ENCODE measurements at places on chromosomes 12 and 14.

GRCh38 chr12:99498756-99499155 is 148.8 kb upstream of the GARIN6 start:
- no peak for DNase-seq

GRCh38 chr12:111664961-111665865 is 20.5 kb downstream of the BRAP start:
- DNase-seq: no peak

- DNase-seq: no peak
Measured at GRCh38 chr12:68350753-68351152, 18.6 kb upstream of the MDM1 start.

GRCh38 chr12:126811391-126811790 is 1455.6 kb upstream of the TMEM132C start:
- DNase-seq: no peak

GRCh38 chr12:111789779-111790178 is 23.0 kb downstream of the ALDH2 start:
- no peak for DNase-seq

DNA sequence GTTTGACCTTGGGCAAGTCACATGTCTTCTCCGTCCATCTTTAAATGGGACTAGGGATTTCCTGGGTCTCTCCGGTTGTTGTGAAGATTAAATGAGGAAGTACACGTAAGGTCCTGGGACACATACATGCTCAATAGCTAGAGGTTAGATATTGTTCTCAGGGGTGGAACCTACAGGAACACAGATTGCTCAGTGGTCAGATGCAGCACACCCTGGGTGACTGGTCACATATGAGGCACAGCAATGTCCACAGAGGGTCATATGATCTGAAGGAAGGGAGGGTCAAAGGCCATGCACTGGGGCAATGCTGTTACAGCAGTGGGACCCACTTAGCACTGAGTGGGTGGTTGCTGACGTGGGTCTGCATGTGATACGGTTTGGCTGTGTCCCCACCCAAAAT is 11.4 kb upstream of the SLC8B1 start:
- no peak for DNase-seq

GRCh38 chr14:77133720-77134338 is 7.8 kb downstream of the ZDHHC22 start:
- peak; percentile 43 for DNase-seq

DNA sequence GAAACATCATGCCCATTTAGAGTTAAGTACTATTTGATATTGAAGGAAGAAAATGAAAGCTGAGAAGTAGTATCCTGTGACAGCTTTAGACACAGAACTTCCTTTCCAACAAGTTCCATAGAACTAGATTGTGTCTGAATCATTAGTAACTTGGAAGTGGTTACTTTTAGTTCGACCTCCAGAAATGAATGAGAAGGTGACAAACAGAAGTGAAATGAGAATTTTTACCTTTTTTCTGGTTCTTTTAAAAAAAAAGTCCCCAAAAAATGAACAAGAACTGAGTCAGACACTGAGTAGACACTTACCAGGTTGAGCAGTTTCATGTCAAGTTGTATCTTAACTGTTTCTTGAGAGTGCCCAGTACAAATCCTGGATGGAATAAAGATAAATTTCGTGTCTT is 3.0 kb downstream of the ATP6V0A2 start:
- no peak for DNase-seq

DNA sequence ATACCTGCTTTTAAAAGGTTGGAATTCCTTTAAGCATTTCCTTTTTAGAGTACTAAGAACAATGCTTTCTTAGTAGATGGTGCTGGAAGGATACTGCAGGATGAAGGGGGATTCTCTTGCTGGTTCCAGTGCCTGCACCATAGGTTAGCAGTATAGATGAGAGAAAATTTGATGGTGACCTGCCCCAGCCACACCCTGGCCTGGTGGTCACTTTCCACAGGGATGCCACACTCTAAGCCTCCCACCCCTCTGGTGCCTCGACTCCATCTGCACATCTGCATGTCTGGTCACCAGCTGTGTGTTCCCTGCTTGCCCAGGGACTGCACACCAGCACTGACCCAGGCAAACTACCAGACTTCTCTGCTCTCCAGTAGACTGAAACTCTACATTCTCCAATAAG is 19.1 kb downstream of the SLC2A3 start:
- DNase-seq: no peak

DNA sequence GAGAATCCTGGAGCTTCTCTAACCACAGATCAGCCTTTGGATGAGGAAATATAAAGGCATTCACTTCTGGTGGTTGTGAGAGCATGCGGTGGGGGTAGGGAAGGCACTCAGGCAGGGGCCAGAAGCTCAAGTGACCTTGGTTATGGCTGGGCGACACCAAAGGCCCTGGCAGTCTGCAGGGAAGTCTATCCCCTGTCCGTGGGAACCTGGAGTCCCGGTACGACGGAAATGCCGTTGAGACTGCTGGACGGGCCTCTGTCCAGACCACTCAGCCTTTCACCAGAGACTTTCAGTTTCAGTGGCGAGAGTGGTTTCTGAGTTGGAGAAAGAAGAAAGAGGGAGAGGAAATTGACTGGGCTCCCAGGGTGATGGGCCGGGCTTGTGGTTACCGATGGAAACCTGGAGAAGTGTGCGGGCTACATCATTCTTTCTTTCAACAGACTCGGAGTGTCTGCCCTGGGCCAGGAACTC is 20.9 kb downstream of the ISCA2 start:
- no peak for DNase-seq

DNA sequence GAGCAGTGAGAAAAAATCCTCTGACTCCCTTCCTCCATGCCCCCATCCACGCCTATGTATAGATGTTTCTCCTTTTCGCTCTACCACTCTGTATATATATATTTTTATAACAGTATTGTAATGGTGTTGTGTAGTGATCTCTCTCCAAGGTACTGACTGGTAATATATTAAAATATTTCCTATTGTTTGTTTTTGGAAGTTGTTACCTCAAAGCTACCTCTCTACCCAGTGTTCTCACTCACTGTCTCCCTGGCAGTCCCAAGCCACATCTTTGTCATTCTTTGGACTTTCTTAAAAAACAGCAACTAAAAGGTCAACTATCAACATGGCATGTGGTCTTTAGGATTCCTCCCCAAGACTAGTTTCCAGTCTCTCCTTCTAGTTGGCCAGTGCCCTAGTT is 15.7 kb upstream of the RMST start:
- no peak for DNase-seq

DNA sequence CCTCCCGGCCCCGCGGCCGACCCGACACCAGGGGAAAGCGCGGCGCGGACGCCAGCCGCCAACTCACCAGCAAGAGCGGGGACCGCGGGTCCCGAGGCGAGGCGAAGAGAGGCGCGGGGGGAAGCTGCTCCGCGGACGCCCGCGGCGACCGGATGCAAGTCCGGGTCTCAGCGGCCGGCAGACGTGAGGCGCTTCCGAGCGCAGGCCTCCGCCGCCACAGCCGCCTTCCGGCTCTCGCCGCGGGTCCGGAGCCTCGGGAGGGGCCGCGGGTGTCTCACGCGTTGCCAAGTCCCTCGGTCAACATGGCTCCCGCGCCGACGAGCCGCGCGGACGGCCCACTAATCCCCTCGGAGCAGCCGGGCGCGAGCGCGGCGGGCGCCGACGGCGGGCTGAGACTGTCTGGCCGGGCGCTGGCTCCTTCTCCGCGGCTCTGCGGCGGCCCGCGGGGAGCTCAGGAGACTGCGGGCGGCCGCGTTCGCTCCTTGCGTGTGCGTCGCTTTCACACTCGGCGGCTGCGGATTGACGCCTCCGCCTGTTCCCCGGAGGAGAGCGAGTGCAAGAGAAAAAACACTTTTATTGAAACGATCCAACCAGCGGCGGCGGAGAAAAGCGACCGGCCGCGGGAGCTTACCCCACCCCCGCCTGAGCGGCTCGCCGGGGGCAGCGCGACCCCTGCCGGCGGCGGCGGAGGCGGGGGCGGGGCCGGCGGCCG is at the start of gene CDK17:
Gene CDK17 (minus strand): TSS at position 521 of the 712 bp plus-strand sequence. CDS start 65,603 bp downstream, outside the sequence.
- peak; percentile 82 for DNase-seq

- DNase-seq: no peak
Measured at GRCh38 chr14:72472845-72473244, 421.1 kb downstream of the DPF3 start.

DNA sequence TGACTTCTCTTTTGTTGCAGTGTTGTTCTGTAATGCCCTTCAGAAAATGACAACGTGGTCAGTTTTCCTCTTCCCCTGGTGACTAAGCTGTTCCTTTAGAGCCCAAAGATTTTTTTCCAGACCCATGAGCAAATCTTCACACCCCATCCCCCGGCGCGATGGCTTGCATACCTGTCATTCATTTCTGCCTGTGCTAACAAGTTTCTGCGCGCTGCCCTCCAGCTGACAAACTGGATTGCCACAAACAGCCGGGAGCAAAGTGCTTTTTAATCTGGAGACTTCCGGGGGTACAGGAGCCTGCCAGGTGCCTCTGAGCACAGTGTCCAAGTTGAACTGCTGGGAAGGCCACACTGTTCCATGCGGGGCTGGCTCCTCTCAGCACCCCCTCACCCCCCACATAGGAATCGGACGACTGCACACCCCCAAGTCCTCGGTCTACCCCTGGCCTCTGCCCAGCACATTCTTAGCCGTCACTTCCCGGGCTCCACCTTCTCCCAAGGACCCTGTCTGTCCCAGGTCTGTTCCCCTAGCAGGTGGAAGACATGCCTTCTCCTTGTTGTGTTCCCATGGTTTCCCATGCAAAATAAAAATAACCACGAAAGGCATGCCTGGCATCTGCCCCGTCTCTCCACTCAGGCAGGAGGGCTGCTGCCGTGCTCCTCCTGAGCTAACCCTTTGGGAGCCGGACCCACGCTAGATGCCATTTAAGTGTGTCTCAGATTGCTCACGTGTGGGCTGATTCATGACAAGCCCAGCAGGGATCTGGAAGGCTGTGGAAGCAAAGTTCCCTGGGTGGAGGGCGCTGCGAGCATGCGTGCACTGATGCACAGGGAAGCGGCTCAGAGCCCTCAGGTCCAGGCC is 14.1 kb downstream of the RILPL1 start:
- no peak for DNase-seq

DNA sequence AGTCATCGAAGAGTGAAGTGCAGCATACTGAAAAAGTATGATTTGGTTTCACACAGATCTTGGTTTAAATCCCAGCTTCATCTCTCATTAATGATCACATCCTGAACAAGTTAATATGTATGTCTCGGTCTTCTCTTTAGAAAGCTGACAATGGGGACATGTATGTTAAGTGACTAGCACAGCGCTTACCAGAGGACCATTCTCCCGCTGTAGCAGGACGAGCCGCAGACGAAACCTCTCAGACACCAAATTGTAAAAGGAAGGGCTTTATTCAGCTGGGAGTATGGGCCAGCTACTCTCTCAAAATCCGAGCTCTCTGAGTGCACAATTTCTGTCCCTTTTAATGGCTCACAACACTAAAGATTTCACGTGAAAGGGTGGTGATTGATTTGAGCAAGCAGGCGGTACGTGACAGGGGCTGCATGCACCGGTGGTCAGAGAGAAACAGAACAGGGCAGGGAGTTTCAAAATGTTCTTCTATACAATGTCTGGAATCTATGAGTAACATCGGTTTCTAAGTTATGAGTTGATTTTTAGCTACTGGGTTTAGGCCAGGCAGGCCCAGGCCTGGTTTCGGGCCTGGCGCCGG is 682.4 kb downstream of the DIO2 start:
- no peak for DNase-seq

GRCh38 chr12:123516216-123516780 is 17.2 kb downstream of the RILPL1 start:
- no peak for DNase-seq

- no peak for DNase-seq
Measured at GRCh38 chr12:12926571-12927071, 25.3 kb downstream of the GPRC5D start.

DNA sequence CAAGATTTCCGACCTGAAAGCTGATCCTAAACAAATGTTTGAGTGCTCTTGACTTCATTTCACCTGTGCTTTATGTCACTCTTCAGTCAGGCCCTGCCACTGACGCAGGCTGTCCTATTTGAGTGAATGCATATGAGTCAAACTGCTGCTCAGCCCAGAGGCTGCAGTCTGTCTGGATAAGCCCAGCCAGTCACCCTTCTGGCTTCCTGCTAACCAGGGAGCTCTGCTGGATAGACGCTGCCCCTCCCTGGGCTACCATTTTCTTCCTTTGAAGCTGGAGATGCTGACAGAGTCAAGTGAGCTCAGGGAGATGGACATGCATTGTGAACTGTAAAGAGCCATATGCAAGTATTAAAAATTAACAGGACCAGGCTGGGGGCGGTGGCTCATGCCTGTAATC is 5.1 kb upstream of the TUNAR start:
- no peak for DNase-seq

DNA sequence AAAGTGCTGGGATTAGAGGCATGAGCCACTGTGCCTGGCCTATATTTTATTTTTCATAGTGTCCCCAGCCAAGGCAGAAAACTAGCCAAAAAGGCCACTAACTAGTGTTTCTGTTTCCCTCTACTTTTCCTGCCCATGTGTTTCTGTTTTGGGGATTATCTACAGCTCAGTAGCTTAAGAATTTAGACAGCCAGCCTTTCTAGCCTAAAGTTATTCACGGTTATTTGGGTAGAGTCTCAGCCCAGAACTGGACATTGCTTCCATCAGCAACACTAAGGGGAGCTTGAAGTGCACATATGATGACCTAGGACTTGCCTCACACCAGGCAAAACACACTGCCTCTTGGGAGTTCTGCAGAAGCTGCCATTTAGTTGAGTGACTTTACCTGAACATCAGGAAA is 17.9 kb downstream of the PROX2 start:
- no peak for DNase-seq

- no peak for DNase-seq
Measured at GRCh38 chr12:66387117-66387516, 84.8 kb downstream of the HELB start.

- DNase-seq: no peak
Measured at GRCh38 chr12:5432011-5432400, at the start of gene NTF3. Gene NTF3, plus strand, starts transcription at chr12:5432108. Its CDS starts 217 bp downstream, at chr12:5432325.

DNA sequence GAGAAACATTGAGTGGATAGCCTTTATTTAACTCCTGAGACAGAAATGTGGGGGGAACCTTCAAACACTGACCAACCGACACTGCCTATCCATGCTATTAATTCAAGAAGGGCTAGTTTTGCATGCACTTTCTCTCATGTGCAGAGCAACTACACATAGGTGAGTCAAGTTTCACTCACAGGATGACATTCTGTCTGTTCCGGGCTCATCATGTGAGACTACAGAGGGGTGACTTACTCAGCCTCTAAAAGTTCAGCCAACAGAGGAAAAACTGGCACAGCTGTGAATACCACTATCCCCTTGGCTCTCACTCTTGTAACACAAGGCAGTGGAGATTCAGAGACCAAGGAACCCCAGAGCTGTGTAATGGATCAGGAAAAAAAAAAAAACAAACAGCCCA is 13.3 kb downstream of the BEST3 start:
- DNase-seq: no peak

DNA sequence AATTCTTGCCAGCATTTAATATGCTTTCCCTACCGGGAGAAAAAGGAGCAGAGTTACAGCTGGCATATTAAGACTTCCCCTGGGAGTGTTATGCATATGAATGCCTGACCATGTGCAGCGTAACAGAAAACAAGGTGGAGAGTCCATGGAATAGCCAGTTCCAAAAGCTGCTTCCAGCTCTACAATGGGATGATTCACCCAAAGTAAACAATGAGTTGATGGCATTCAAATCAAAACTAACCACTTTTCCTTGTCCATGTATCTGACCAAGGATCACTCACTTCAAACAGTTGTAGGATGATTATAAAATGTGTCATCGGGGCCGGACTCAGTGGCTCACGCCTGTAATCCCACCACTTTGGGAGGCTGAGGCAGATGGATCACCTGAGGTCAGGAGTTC is 48.1 kb upstream of the BICDL1 start:
- no peak for DNase-seq

Data from stimulated activated CD4-positive, alpha-beta T cell treated with anti-CD3 and anti-CD28 coated beads, Interleukin-12 subunit alpha, Interleukin-12 subunit beta, amount 100 ng/mL, for 4 hours (primary cell).